ENCODE measurements at places on chromosomes 7 and 10.

DNA sequence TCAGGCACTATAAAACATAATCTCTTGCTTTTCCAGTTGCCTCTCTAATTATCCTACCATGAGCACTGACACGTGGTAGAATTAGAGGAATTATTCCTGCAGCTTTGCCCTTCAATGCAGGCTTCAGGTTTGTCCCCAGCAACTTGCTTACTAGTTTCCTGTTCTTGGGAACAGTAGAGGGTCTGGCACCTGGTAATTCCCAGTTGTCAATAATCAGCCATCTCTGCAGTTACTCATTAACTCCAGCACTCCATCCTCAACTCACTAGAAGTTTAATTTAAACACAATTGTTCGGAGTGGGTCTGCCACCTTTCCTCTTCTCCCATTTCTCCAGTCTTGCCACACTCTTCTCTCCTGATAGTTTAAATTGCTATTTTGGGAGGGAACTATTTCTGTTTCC is 324.3 kb upstream of the KIAA1217 start:
- no peak overlapping the region for H3K27ac ChIP-seq
- DNase-seq, result no peak
- H3K4me1 ChIP-seq, result no peaks in the 10 kb centered on the region
- no peaks in the 10 kb centered on the region for H3K36me3 ChIP-seq
- no peaks in the 10 kb centered on the region for H3K27me3 ChIP-seq

DNA sequence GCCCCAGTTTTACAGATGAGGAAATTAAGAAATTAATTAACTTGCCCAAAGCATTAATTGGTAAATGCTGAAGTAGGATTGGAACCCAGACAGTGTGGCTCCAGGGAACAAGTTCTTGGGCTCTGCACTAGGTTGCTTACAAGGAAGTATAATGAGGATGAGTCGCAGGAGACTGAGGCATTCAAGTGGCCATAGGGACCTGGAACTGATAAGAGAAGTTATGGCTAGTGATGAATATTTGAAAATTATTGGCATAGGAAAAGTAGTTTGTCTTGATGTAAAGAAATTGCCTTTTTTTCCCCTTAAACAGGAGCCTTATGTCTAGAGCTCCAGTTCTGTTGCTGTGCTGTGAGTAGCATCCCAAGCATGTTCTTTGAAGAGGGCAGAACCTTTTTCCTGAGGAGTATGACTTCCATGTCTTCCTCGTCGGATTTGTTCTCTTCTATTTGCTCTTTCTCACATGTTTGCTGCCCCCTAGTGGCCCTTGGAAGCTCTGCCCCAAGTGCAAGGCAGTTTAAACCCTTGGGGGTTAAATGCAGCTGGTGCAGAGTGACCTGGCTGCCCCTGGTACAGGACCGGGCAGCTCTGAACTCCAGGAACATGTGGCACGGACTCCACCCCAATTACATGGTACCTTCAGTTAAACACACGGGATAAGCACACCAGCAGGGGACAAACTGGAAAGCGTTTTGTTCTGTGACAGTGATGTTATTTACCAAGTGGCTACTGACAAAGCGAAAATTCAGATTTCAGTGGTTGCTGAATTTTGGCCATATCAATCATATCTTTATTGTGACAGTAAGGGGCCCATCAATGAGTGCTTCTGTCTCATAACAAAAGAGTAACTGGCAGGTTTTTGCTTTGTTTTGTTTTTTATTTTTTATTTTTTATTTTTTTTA is 148.8 kb downstream of the HECW1 start:
- DNase-seq, result peak; percentile 69
- no peaks in the 10 kb centered on the region for H3K4me1 ChIP-seq
- H3K27me3 ChIP-seq, result no peaks in the 10 kb centered on the region
- H3K4me3 ChIP-seq, result no peak overlapping the region
- no peak overlapping the region for H3K27ac ChIP-seq

GRCh38 chr10:34286136-34286739 is 528.9 kb downstream of the PARD3 start:
- H3K27ac ChIP-seq, result no peak overlapping the region
- H3K4me1 ChIP-seq, result no peaks in the 10 kb centered on the region
- H3K4me3 ChIP-seq, result no peak overlapping the region
- H3K36me3 ChIP-seq, result no peaks in the 10 kb centered on the region
- H3K27me3 ChIP-seq, result no peaks in the 10 kb centered on the region

- H3K36me3 ChIP-seq, result no peaks in the 10 kb centered on the region
- no peak overlapping the region for H3K4me3 ChIP-seq
- no peaks in the 10 kb centered on the region for H3K27me3 ChIP-seq
- no peaks in the 10 kb centered on the region for H3K4me1 ChIP-seq
- no peak for DNase-seq
These were observed 228.8 kb downstream of the DKK1 start for GRCh38 chr10:52542906-52543305.

GRCh38 chr7:112025556-112025955 is 180.6 kb downstream of the DOCK4 start:
- no peak overlapping the region for H3K4me3 ChIP-seq
- DNase-seq, result no peak
- H3K4me1 ChIP-seq, result no peaks in the 10 kb centered on the region
- H3K27me3 ChIP-seq, result no peaks in the 10 kb centered on the region

DNA sequence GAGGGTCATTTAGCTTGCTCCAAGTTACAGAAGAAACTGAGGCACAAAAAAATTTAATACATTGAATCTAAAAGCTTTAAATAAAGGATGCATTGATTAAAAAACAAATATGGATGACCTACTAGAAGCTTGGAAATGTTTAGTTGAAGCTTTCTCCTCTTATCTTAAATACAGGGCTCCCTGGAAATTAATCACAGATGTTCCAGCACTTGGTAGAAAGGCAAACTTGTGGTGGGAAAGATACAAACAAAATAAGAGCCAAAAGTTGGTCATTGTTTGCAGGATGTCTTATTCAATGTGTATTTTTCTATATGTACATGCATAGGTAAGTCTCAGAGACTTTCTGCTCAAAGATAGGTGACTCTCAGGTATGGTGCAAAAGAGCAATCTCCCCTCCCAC is 40.7 kb upstream of the LYZL1 start:
- no peak overlapping the region for H3K4me3 ChIP-seq
- no peaks in the 10 kb centered on the region for H3K36me3 ChIP-seq
- no peaks in the 10 kb centered on the region for H3K4me1 ChIP-seq
- H3K27ac ChIP-seq, result no peak overlapping the region

GRCh38 chr7:135514856-135515255 is 5.0 kb upstream of the CNOT4 start:
- no peaks in the 10 kb centered on the region for H3K36me3 ChIP-seq
- H3K27ac ChIP-seq, result no peak overlapping the region
- no peaks in the 10 kb centered on the region for H3K4me1 ChIP-seq
- H3K27me3 ChIP-seq, result no peaks in the 10 kb centered on the region
- no peak for DNase-seq

GRCh38 chr10:104273286-104273685 is 4.3 kb downstream of the GSTO2 start:
- no peak overlapping the region for H3K4me3 ChIP-seq
- peaks cover 9% of the 10 kb centered on the region for H3K27me3 ChIP-seq
- no peak for DNase-seq
- no peak overlapping the region for H3K27ac ChIP-seq
- no peaks in the 10 kb centered on the region for H3K36me3 ChIP-seq

DNA sequence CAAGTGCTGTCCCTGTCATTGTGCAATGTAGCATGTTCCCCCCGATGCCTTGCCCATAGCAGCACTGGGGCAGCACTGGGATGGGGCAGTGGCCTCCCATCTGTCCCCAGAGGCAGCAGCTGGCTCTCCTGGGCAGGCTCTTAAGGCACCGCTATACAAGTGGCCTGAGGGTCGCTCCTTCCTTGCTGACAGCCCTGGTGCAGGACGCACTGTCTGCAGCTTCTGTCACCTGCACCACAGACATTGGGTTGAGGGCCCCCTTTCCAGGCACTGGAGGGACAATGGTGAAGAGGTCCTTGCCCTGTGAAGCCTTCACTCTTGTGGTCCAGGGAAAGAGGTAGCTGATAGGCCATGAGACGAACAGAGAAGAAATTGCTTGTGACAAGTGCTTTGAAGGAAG is 10.6 kb downstream of the CPSF4 start:
- H3K36me3 ChIP-seq, result peaks cover 78% of the 10 kb centered on the region
- no peak for DNase-seq
- no peaks in the 10 kb centered on the region for H3K4me1 ChIP-seq
- no peak overlapping the region for H3K4me3 ChIP-seq
